ENCODE measurements at places on chromosomes 5 and 9.

DNA sequence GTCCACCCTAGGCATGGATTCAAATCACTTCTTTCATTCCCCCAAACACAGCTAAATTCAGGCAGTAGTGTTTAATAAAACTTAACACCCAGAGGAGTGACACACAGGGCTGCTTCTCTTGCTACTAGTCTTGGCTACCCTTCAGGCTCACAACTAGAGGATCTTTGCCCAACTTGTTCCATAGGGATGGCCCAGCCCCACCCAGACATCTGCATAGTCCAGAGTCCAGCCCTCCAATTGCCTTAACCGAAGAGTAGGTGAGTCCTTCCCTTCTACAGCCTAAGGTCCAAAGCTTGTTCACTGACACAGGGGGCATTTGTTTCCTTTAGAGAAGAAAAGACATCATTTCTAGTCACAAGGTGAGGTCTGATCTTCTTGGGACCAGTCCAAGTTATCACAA lies 15.2 kb upstream of the RXFP3 start:
- no peak for DNase-seq

- no peak for DNase-seq
These were observed 61.8 kb upstream of the TRPM3 start for GRCh38 chr9:71183251-71183650.

- no peak for DNase-seq
These were observed 27.4 kb downstream of the PPP2R2B start for GRCh38 chr5:146851133-146851532.

GRCh38 chr5:133848341-133848811 lies 120.0 kb downstream of the C5orf15 start:
- DNase-seq, result no peak

- peak; percentile 83 for DNase-seq
These were observed 72.1 kb upstream of the ARAP3 start for GRCh38 chr5:141753971-141754713.

- DNase-seq, result no peak
These were observed 283.9 kb upstream of the ADAMTSL1 start for GRCh38 chr9:18189871-18190670.

GRCh38 chr5:58455480-58455879 lies 4.4 kb downstream of the PLK2 start:
- no peak for DNase-seq

DNA sequence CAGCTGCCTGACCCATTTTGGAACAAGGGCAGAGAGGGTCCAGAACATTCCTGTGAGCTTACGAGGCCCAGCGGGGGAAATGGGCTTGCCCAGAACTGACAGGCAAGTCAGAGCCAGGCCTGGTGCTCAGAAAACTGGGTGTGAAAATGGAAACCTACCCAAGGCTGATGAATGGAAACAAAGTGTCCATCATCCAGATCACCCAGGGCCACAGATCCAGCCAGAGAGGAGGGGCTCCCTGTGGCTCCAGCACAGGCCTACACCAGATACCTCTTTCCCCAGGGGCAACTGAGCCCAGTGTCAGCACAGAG lies 3.1 kb downstream of the CLTB start:
- DNase-seq, result no peak

- no peak for DNase-seq
These were observed 491.1 kb downstream of the MTRR start for GRCh38 chr5:8360012-8360411.

DNA sequence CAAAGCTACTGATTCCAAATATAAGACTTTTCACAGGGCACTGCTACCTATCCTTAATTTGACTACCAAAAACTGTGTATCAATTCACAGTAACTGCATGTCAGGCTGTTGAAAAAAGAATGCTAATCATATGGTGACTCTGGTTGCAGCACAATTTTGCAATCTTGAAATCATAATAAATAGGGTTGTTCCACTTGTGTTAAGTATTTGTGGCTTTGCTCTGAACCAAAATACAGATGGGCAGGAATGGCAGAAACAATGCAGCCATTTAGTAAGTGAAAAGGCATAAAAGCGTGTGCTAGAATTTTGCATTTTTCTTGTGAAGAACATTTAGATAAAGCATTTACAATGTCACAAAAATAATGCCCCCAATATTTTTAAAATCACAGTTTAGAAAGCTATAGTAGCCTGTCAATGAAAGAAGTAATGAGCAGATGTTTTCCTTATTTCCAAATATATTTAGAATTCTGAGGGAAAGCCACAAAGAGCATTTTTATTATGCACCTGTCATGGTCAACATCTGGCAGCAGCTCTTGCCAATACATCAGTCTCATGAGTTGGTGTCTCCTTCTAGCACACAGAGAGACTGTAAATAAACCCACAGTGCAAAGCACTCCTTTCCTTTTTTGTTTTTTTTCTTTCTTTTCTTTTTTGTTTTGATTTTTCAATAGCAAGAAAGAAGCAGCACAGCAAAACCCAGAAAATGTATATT lies 54.8 kb upstream of the PAM start:
- DNase-seq, result no peak

- DNase-seq, result no peak
These were observed 19.0 kb downstream of the NACC2 start for GRCh38 chr9:136075881-136076678.

GRCh38 chr5:146751781-146752401 lies 126.7 kb downstream of the PPP2R2B start:
- no peak for DNase-seq

- DNase-seq, result peak; percentile 77
These were observed 169.9 kb downstream of the SLC28A3 start for GRCh38 chr9:84170521-84171141.

GRCh38 chr5:128276537-128277216 lies 193.1 kb downstream of the SLC12A2 start:
- no peak for DNase-seq

- DNase-seq, result no peak
These were observed 513.2 kb downstream of the DIRAS2 start for GRCh38 chr9:90129446-90129845.

- DNase-seq, result no peak
These were observed 111.1 kb downstream of the KCTD16 start for GRCh38 chr5:144281784-144282183.

GRCh38 chr5:95590880-95591279 lies 29.0 kb upstream of the GPR150 start:
- no peak for DNase-seq

DNA sequence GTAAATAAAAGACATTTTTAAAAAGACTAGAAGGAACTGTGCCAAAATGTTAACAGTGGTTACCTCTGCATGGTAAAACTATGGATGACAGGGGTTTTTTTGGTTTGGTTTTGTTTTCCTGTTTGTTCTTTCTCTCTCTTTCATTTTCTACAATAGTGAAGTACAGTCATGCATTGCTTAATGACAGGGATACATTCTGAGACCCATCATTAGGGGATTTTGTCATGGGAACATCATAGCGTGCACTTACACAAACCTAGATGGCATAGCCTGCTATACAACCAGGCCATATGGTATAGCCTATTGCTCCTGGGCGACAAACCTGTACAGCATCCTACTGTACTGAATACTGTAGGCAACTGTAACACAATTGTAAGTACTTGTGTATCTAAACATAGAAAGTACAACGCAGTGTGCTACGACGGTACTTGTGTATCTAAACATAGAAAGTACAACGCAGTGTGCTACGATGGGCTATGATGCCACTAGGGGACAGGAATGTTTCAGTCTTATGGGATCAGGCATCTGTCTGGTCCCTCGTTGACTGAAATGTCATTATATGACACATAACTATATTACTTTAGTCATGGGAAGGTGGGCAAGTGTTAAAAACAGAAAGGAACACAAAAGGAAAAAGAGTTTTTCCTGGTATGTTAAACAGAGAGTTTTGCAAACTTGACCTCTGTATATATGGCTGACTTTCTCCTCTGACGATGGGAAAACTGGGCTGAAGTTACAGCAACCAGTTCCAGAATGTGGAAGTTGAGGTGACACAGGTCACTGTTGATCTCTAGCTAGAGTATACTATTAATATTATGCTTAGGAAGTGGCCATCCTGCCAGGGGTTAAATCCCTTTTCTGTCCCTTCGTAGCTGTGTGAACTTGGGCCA lies 7.4 kb upstream of the ADAM19 start:
- DNase-seq, result no peak

GRCh38 chr5:18216729-18217128 lies 582.5 kb downstream of the TAF11L14 start:
- DNase-seq, result no peak

DNA sequence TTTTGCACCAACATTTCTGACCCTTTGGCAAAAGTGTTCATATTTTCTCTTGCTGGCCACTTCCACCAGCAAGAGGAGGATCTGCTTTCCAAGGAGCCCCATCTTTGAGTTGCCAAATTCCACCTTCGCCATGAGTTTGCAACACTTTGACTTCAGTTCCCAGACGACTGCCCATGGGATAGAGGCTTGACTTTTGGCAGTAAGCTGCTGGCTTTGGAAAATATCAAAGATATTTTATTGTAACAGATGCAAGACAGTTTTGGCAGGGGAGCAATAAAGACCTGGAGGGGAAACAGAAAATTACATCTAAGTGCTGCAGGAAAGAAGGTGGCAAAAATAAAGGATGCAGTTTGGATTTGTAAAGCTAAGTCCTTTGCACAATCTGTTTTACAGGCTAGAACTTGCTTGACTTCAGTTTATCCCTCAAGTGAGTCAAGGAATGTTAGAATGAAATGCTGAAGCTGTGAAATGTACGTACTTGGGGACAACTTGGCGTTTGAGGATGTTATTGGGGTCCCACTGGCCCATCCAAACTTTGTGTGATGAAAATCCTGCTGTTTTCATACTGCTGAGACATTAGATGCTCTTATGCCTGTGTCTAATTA lies 232.9 kb downstream of the GOLPH3 start:
- DNase-seq, result no peak

GRCh38 chr9:15426019-15426418 lies 3.3 kb downstream of the SNAPC3 start:
- no peak for DNase-seq

DNA sequence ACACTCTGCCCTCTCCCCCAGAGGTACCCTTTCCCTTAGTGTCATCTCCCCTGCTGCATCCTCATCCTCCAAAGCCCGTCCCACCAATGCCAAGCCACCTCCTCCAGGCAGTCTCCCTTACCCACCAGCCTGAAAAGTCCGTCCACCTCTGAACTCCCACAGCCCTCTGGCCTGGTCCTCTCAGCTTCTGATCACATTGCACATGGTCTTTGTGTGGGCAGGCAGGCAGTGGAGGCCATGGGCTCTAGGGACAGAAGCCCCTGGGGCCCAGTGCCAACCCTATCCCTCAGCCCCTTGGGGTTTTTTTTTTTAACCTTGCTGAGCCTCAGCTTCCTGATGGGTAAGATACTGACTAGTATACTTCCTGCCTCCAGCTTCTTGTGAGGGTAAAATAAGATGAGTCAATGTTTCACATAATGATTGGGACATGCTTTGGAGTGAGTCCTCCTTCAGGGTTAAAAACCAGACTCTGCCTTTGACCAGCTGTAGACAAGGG lies 19.4 kb downstream of the CSF1R start:
- no peak for DNase-seq

DNA sequence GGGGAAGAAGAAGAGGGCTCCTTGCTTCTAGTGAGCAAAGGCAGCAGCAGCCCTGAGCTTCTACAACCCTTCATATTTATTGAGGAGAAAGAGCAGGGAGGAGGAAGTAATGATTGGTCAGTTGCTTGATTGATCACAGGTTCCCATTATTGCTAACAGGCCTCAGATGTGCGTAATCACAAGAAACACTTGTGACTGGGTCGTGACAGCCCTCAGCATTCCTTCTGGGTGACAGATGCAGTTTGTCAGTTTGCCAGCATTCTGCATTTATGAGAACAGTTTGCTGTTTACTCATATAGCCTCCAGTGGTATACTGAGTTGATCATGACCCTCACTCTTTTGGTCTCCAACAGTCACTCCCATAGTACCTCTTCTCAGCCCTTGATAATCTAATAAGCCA lies 111.5 kb upstream of the TNC start:
- DNase-seq, result no peak

GRCh38 chr9:110977259-110977709 lies 61.0 kb downstream of the LPAR1 start:
- no peak for DNase-seq

DNA sequence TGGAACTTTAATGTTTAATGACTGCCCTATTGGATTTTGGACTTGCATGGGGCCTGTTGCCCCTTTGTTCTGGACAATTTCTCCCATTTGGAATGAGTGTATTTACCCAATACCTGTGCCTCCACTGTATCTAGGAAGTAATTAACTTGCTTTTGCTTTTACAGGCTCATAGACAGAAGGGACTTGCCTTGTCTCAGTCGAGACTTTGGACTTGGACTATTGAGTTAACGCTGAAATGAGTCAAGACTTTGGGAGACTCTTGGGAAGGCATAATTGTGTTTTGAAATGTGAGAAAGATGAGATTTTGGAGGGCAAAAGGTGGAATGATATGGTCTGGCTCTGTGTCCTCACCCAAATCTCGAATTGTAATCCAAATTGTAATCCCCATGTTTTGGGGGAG lies 368.2 kb downstream of the PDE4D start:
- DNase-seq, result no peak

GRCh38 chr5:168502563-168503237 lies 16.4 kb downstream of the RARS1 start:
- DNase-seq, result no peak

GRCh38 chr9:98529841-98530240 lies 178.9 kb downstream of the GABBR2 start:
- DNase-seq, result no peak

- DNase-seq, result no peak
These were observed 95.4 kb downstream of the SLC44A1 start for GRCh38 chr9:105339849-105340248.

- peak; percentile 57 for DNase-seq
These were observed at the start of gene ARSB for GRCh38 chr5:78985116-78985724. TSS of gene ARSB (minus strand) at chr5:78985310. CDS start at chr5:78985248, 62 bp downstream.

- no peak for DNase-seq
These were observed 183.4 kb downstream of the TMEM38B start for GRCh38 chr9:105877721-105878120.

- no peak for DNase-seq
These were observed 192.6 kb upstream of the ACTBL2 start for GRCh38 chr5:57675236-57675635.

- DNase-seq, result peak; percentile 75
These were observed 266.1 kb downstream of the SMARCA2 start for GRCh38 chr9:2281031-2281802.

DNA sequence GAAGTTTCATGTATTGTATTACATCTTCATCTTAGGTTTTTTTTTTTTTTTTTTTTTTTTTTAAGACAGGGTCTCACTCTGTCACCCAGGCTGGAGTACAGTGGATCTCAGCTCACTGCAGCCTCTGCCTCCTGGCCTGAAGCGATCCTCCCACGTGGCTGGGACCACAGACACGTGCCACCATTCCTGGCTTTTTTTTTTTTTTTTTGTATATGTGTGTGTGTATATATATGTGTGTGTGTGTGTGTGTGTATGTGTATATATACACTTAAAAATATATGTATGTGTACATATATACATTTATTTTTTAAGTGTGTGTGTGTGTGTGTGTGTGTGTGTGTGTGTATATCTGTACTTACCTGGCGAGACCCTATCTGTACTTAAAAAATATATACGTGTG lies 6.6 kb downstream of the DMXL1 start:
- DNase-seq, result no peak

DNA sequence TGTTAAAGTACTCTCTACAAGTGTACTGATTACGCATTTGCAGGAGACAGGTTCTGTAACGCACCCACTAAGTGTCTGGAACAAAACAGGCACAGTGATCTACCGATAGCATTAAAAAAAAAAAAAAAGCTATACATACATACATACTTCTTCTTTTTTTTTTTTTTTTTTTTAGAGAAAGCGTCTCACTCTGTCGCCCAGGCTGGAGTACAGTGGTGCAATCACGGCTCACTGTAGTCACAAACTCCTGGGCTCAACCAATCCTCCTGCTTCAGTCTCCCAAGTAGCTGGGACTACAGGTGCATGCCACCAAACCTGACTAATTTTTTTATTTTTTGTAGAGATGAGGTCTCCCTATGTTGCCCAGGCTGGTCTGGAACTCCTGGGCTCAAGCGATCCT lies 7.6 kb downstream of the KIF24 start:
- no peak for DNase-seq

All from iPS-NIHi11 (cell line).